Activated CD4-positive, alpha-beta T cell treated with anti-CD3 and anti-CD28 coated beads, Interleukin-2, amount 10 ng/mL, durations not matched to agents 24 days and 14 days (primary cell): ENCODE measurements at places on chromosomes 6 and 20. TPM values are rescaled to one million over a fixed set of nuclear protein-coding genes. Genes with fewer than 3 reads are reported as not detected.

CD93 gene
- 1.5 and 1.7 TPM in 2 replicates for total RNA-seq

PRR3 gene
- 38.2 and 39.7 TPM in 2 replicates for total RNA-seq

DNA sequence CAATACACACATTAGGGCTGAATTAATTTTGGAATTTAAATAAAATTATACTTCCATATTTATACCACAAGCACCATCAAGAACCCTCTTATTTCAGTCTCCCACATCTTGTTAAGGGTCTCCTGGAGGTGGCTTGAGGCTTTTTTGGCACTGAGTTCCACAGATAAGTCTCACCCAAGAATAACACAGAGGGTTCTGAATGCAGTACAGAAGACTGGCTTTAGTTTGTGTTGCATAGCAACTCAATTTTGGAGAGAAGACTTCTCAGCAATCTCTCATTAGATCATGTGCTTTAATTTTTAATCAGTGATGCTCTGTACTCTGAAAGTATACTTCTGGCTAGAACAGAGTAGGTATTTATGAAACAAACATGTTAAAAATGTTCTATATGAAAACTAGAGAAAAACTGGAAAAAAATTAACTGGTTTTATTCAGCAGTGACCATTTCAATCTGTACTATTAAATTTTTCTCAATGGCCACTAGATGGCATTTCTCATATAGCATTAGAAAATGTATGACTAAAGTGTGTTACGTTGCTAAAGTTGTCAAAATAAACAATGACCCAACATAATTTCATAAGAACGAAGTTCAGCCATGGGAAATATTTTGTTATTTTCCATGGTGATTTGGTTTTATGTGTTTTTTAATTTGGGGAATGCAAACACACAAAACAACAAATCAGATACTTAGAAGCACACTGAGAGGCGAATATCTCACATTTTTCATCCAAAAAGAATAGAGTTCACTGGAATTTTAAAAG, 32.7 kb upstream of the MAP7 start:
- H3K27ac ChIP-seq = no peak overlapping the region
- DNase-seq = no peak
- H3K27me3 ChIP-seq = no peaks in the 10 kb centered on the region
- peaks cover 52% of the 10 kb centered on the region for H3K36me3 ChIP-seq
- peaks cover 3% of the 10 kb centered on the region for H3K4me1 ChIP-seq
- no peak overlapping the region for H3K4me3 ChIP-seq

DNA sequence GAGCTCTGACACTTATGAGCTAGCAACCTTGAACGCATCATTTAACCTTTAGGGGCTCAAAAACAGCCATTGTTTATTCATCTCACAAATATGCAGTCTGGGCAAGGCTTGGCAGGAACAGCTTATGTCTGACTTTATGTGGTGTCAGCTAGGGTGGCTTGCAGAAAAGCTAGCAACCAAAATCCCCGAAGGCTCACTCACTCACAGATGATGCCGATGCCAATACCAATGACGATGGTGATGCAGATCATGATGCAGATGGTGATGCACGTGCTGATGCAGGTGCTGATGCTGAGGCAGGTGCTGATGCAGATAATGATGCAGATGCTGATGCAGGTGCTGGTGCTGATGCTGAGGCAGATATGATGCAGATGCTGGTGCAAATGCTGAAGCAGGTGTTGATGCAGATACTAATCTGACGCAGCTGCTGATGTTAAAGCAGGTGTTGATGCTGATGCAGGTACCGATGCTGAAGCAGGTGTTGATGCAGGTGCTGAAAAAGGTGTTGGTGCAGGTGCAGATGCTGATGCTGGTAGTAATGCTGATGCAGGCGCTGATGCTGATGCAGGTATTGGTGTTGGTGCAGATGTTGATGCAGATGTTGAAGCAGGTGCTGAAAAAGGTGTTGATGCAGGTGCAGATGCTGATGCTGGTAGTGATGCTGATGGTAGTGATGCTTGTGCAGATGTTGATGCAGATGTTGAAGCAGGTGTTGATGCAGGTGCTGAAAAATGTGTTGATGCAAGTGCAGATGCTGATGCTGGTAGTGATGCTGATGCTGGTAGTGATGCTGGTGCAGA, 195.6 kb downstream of the NFATC2 start:
- H3K36me3 ChIP-seq = no peaks in the 10 kb centered on the region
- H3K4me3 ChIP-seq = no peak overlapping the region
- peaks cover 5% of the 10 kb centered on the region for H3K27me3 ChIP-seq

SLC17A2 gene
- 0.14 TPM in 1 of 2 replicates, not detected in the other for total RNA-seq

- H3K4me1 ChIP-seq = no peaks in the 10 kb centered on the region
- no peak overlapping the region for H3K4me3 ChIP-seq
- no peaks in the 10 kb centered on the region for H3K36me3 ChIP-seq
- no peaks in the 10 kb centered on the region for H3K27me3 ChIP-seq
Observed at GRCh38 chr6:169070506-169071176, 183.0 kb downstream of the THBS2 start.

DNA sequence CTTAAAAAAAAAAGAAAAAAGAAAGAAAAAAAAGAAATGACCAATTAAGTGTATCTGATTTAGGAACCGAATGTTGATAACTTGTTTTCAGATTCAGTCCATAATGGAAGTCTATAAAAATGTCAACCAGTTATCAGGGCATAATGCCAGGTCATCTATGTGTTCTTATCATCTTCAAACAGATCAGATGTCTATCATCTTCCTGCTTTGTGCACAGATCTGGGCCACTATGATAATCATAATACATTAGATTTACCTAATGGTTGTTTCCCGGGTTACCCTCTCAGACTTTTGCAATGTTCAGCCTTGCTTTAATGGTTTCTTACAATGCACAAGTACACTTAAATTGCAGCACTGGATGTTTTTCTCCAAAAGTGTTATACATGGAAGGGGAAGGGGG, 100.6 kb downstream of the NKAIN2 start:
- no peak overlapping the region for H3K27ac ChIP-seq
- no peak for DNase-seq
- no peak overlapping the region for H3K4me3 ChIP-seq
- H3K27me3 ChIP-seq = no peaks in the 10 kb centered on the region
- H3K36me3 ChIP-seq = no peaks in the 10 kb centered on the region
- no peaks in the 10 kb centered on the region for H3K4me1 ChIP-seq

DNA sequence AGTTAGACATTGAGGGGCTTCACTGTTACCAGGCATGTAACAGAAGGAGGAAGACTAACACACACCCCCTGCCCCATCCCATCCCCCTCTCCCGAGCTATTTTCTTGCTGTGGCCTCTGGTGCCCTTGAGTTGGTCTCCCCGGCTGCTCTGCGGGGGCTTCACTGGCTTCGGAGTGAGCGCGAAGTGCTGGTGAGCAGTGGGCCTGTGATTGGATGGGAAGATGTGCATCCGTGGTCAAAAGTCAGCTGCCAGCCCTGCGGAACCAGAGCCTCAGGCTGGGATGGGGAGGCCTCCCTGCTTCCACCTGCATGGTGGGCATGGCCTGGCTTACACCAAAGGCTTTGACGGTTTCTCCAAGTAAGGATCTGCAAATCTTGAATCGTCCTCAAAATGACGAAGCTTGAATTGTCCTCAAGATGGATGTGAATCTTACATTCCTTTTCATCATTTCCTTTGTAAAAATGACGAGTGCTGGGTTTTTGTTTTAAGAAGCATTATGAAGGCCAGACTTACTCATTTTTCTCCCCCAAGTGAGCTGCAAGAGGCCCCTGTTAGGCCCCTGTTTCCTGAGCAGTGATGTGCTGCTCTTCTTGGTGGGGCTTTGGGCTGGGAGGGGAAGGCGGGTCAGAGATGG, 23.7 kb downstream of the SPATA2 start:
- H3K27ac ChIP-seq = no peak overlapping the region
- peaks cover 23% of the 10 kb centered on the region for H3K4me1 ChIP-seq
- no peak for DNase-seq
- H3K4me3 ChIP-seq = no peak overlapping the region
- H3K27me3 ChIP-seq = no peaks in the 10 kb centered on the region
- peaks cover 18% of the 10 kb centered on the region for H3K36me3 ChIP-seq

- peak overlapping the region; percentile 42 for H3K4me3 ChIP-seq
- H3K27ac ChIP-seq = no peak overlapping the region
- peaks cover 3% of the 10 kb centered on the region for H3K27me3 ChIP-seq
- H3K36me3 ChIP-seq = no peaks in the 10 kb centered on the region
Observed at GRCh38 chr20:52494244-52494643, 302.7 kb upstream of the ZFP64 start.

DNA sequence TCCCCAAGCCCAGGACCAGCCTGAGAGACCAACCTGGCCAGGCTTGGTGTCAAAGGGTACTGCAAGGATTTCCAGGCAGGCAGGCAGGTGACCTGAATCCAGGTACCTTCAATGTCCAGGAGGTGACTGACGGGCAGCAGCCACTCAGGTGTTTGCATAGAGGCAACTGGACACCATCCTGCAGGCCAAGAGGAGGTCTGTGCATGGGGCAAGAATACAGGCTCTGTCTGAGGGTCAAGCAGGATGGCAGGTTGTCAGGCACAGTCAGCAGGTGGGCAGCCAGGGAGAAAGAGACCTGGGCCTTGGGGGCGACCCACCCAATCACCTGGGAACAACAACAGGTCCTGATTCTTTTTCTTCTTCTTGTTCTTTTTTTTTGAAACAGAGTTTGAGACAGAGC, 159.3 kb upstream of the QKI start:
- no peak overlapping the region for H3K4me3 ChIP-seq
- H3K27me3 ChIP-seq = no peaks in the 10 kb centered on the region
- no peak overlapping the region for H3K27ac ChIP-seq

EIF2S2 gene
- 106 and 107 TPM in 2 replicates for total RNA-seq

- no peaks in the 10 kb centered on the region for H3K4me1 ChIP-seq
- DNase-seq = no peak
- H3K36me3 ChIP-seq = no peaks in the 10 kb centered on the region
- peaks cover 1% of the 10 kb centered on the region for H3K27me3 ChIP-seq
Observed at GRCh38 chr6:155378276-155378675, 64.0 kb upstream of the TFB1M start.

DNA sequence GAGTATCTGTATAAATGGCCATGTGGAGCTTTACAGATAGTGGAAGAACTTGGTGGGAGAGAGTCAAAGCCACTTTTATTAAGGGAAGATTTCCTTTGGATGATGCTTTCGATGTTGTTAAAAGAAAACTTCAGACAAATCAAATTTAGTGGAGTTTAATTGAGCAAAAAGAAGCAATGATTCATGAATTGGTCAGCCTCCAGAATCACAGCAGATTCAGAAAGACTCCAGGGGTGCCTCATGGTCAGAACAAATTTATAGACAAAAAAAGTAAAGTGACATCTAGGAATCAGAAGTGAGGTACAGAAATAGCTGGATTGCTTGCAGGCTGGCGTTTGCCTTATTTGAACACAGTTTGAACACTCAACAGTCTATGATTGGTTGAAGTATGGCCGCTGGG, 5.3 kb upstream of the CGA start:
- H3K27me3 ChIP-seq = peaks cover 23% of the 10 kb centered on the region
- no peaks in the 10 kb centered on the region for H3K4me1 ChIP-seq
- H3K27ac ChIP-seq = no peak overlapping the region
- H3K36me3 ChIP-seq = no peaks in the 10 kb centered on the region
- no peak for DNase-seq

- H3K27me3 ChIP-seq = peaks cover 28% of the 10 kb centered on the region
- H3K4me1 ChIP-seq = no peaks in the 10 kb centered on the region
- H3K4me3 ChIP-seq = no peak overlapping the region
Observed at GRCh38 chr6:57029213-57029612, 17.3 kb upstream of the KIAA1586 start.

PRR18 gene
- total RNA-seq = not detected in 2 replicates

- H3K27ac ChIP-seq = no peak overlapping the region
- H3K36me3 ChIP-seq = no peaks in the 10 kb centered on the region
- H3K27me3 ChIP-seq = peaks cover 2% of the 10 kb centered on the region
- no peak overlapping the region for H3K4me3 ChIP-seq
- DNase-seq = no peak
Observed at GRCh38 chr20:57006411-57007170, 259.9 kb downstream of the BMP7 start.

DNA sequence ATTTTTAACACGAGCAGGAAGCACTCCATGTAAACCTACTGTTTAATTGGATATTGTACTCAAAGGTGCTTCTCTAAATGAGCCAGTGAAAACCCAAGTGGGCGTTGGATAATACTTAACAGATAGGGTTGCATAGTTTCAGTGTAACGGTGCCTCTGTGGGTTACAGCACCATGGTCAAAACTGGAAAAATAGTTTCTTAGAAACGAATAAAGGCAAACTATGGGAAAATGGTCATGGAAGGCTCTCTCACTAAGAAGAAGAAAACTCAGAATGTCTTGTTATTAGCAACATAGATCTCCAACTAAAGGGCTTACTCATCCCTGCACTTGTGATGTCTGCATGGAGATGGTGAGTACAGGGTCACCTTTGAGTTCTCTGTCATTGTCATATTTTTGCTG, 59.1 kb upstream of the NEDD9 start:
- no peak overlapping the region for H3K4me3 ChIP-seq
- no peak for DNase-seq

DNA sequence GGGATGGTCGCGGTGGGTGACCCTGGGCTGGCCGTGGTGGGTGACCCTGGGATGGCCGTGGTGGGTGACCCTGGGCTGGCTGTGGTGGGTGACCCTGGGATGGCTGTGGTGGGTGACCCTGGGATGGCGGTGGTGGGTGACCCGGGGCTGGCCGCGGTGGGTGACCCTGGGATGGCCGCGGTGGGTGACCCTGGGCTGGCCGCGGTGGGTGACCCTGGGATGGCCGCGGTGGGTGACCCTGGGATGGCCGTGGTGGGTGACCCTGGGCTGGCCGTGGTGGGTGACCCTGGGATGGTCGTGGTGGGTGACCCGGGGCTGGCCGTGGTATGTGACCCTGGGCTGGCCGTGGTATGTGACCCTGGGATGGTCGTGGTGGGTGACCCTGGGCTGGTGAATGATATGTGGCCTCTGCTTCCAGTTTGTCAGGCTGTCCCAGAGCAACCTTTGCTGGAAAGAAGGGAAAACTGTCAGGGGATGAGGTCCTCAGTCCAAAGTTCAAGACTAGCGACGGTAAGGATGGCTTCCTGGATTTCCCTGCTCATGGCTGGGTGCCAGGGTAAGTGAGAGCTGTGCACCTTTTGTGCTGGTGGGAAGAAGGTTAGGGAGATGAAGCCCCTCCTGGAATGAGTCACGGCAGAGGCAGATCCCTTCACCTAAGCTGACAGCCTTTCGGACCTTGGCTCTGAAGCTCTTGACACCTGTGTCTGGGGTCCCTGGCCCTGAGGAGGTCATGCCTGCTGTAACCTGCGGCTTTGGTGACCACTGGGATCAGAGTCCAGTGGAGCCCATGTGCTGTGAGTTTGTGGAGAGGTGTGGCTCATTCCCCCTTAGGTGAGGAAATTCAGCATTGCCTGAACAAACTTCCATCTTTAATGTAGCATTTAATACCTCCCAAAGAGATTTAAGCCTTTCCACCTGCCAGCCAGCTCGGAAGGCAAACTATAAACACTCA, 19.1 kb upstream of the PCMTD2 start:
- no peak overlapping the region for H3K27ac ChIP-seq
- no peaks in the 10 kb centered on the region for H3K4me1 ChIP-seq
- DNase-seq = no peak
- H3K36me3 ChIP-seq = no peaks in the 10 kb centered on the region
- H3K4me3 ChIP-seq = no peak overlapping the region
- H3K27me3 ChIP-seq = no peaks in the 10 kb centered on the region
